ENCODE measurements at places on chromosomes 16 and 17. TPM values are rescaled to one million over a fixed set of nuclear protein-coding genes. Genes with fewer than 3 reads are reported as not detected.

CDH15 gene
- total RNA-seq: not detected

CDRT15L2 gene
- total RNA-seq: not detected

ABCA10 gene
- 6.9 TPM for total RNA-seq

SLC16A6 gene
- total RNA-seq: 0.16 TPM

TBC1D26 gene
- not detected for total RNA-seq

TBC1D3L gene
- 7.4 TPM for total RNA-seq

SPATA2L gene
- total RNA-seq: 4.1 TPM

FNDC8 gene
- not detected for total RNA-seq

CCDC137 gene
- 4.8 TPM for total RNA-seq

CACNG4 gene
- not detected for total RNA-seq

LGALS9 gene
- total RNA-seq: 17.0 TPM

TP53TG3 gene
- total RNA-seq: 0.67 TPM

DECR2 gene
- 9.1 TPM for total RNA-seq

ZSWIM7 gene
- 21.0 TPM for total RNA-seq

ALDH3A1 gene
- 0.27 TPM for total RNA-seq

SLFN14 gene
- not detected for total RNA-seq

PIK3R5 gene
- 2.5 TPM for total RNA-seq

CKLF gene
- 10.4 TPM for total RNA-seq

TBC1D3E gene
- not detected for total RNA-seq

EZH1 gene
- 47.2 TPM for total RNA-seq

SLC52A1 gene
- not detected for total RNA-seq

KRTAP9-8 gene
- not detected for total RNA-seq

MGAT5B gene
- not detected for total RNA-seq

PRSS27 gene
- 0.30 TPM for total RNA-seq

NPIPA8 gene
- not detected for total RNA-seq

PABPN1L gene
- total RNA-seq: not detected

TPSG1 gene
- 0.19 TPM for total RNA-seq

MRPL10 gene
- total RNA-seq: 53.5 TPM

CMTM2 gene
- 0.46 TPM for total RNA-seq

PRR35 gene
- total RNA-seq: not detected

SNX20 gene
- 0.62 TPM for total RNA-seq

ABCC11 gene
- total RNA-seq: not detected

ZNF598 gene
- 17.2 TPM for total RNA-seq

ZMYND15 gene
- total RNA-seq: not detected

OR3A2 gene
- total RNA-seq: 0.11 TPM

PLK1 gene
- total RNA-seq: 1.2 TPM

KRT32 gene
- total RNA-seq: not detected

HOXB7 gene
- total RNA-seq: 0.22 TPM

TLCD1 gene
- 1.9 TPM for total RNA-seq

TBX6 gene
- total RNA-seq: 1.0 TPM

KRT27 gene
- total RNA-seq: not detected

CIBAR2 gene
- not detected for total RNA-seq

KRT28 gene
- not detected for total RNA-seq

HSD11B2 gene
- 0.89 TPM for total RNA-seq

RPH3AL gene
- total RNA-seq: 4.6 TPM

CETP gene
- total RNA-seq: 0.24 TPM

Data from Right ventricle myocardium superior (tissue), 1 donor.